ENCODE measurements at places on chromosomes 3 and 15.

DNA sequence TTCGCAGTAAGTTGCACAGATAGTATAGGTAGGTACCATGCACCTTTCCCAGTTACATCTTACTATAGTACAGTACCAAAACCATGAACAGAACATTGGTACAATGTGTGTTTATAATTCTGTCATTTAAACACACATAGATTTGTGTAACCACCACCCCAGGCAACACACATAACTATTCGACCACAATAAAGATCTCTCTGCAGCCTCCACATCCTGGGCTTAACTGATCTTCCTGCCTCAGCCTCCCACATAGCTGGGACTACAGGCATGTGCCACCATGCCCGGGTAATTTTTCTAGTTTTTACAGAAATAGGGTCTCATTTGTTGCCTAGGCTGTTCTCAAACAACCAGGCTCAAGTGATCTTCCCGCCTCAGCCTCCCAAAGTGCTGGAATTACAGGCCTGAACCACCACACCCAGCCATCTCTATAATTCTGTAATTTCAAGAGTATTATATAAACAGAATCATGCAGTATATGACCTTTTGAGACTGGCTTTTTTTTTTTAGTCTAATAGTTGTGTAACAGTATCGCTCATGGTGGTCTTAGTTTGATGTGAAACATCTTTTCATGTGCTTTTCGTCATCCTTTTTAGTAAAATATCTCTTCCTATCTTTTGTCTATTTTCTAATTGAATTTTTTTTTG lies 13.3 kb upstream of the TMF1 start:
- no peak for DNase-seq
- H3K36me3 ChIP-seq, result no peaks in the 10 kb centered on the region
- no peak overlapping the region for H3K4me3 ChIP-seq

DNA sequence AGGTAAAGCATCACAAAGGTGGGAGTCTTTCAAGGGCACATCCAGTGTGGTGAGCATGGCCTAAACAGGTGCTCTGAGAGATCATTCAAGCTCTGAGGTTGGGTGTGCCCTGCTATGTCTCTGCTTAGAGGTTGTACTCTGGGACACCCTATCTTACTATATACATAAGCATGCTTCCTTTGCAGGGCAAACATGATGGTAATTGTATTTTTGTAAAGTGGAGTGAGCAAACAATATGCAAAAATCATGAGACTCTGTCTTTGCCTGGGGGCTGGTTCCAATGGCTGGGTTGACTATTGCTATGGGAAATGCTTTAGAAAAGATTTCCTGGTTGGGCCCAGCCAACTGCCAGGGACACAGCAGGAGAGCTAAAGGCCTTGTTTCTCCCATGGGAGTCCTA lies 315.1 kb upstream of the TLE3 start:
- no peaks in the 10 kb centered on the region for H3K36me3 ChIP-seq
- no peak overlapping the region for H3K27ac ChIP-seq
- no peak overlapping the region for H3K4me3 ChIP-seq
- H3K4me1 ChIP-seq, result no peaks in the 10 kb centered on the region

DNA sequence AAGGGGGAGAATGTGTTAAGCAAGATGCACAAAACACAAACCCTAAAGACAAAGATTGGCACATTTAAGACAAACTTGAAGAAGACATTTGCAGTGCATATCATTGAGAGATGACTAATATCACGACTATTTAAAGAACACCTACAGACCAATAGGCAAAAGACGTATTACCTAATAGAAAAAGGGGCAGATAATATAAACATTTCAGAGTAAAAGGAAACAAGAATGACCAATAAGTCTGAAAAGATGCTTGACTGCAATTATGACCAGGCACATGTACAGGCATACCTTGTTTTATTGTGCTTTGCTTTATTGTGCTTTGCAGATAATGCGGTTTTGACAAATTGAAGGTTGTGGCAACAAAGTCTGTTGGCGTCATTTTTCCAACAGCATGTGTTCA lies 4.9 kb downstream of the HACD3 start:
- H3K27me3 ChIP-seq, result no peaks in the 10 kb centered on the region
- no peaks in the 10 kb centered on the region for H3K4me1 ChIP-seq
- no peaks in the 10 kb centered on the region for H3K36me3 ChIP-seq
- no peak overlapping the region for H3K4me3 ChIP-seq

DNA sequence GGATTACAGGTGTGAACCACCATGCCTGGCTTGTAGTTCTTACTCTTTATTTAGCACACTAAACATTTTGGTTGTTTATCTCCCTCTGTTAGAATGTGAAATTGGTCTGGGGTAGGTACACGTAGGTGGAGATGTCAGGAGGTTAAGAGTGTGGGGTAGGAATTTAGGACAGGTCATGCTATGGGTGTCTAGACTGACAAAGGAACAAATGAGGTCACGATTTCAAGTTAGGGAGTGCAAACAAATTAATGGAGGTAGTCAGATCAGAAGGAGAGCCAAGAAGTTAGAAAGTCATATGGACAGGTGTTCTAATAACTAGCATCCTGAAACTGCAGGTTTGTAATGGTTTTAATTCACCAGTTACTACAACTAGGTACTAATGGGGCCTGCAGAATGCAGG lies 19.8 kb downstream of the CDV3 start:
- no peaks in the 10 kb centered on the region for H3K36me3 ChIP-seq
- no peaks in the 10 kb centered on the region for H3K4me1 ChIP-seq
- no peak overlapping the region for H3K27ac ChIP-seq
- H3K4me3 ChIP-seq, result no peak overlapping the region
- no peaks in the 10 kb centered on the region for H3K27me3 ChIP-seq

DNA sequence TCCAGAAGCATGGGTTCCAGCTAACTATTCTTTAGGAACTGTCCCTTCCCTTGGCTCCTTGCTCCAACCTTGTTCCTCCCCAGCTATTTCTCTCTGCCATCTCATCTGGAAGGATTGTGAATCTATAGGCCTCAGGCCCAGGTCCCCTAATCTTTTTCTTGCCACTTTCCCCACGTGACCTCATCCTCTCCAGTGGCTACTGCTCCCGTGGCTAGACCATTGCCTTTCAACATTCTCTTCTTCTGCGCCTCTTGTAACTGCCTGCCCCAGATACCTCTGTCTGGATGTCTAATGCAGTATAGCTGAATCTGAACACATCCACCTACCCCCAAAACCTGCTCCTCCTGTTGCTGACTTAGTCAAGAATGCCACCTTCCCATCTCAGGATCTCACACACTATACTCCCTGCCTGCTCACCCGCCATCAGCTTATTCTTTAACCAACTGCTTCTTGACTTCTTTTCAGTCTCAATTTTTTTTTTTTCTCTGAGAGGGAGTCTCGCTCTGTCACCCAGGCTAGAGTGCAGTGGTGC lies 5.2 kb downstream of the GPX1 start:
- no peak overlapping the region for H3K4me3 ChIP-seq
- no peaks in the 10 kb centered on the region for H3K36me3 ChIP-seq
- H3K27ac ChIP-seq, result no peak overlapping the region
- no peaks in the 10 kb centered on the region for H3K4me1 ChIP-seq

- H3K27ac ChIP-seq, result no peak overlapping the region
- no peaks in the 10 kb centered on the region for H3K27me3 ChIP-seq
- DNase-seq, result no peak
- peaks cover 6% of the 10 kb centered on the region for H3K4me1 ChIP-seq
- H3K4me3 ChIP-seq, result no peak overlapping the region
These were observed 11.9 kb upstream of the SRP14 start for GRCh38 chr15:40050788-40051470.

- H3K4me1 ChIP-seq, result no peaks in the 10 kb centered on the region
- no peaks in the 10 kb centered on the region for H3K27me3 ChIP-seq
- H3K36me3 ChIP-seq, result no peaks in the 10 kb centered on the region
These were observed 218.9 kb downstream of the PLOD2 start for GRCh38 chr3:145942052-145942451.

DNA sequence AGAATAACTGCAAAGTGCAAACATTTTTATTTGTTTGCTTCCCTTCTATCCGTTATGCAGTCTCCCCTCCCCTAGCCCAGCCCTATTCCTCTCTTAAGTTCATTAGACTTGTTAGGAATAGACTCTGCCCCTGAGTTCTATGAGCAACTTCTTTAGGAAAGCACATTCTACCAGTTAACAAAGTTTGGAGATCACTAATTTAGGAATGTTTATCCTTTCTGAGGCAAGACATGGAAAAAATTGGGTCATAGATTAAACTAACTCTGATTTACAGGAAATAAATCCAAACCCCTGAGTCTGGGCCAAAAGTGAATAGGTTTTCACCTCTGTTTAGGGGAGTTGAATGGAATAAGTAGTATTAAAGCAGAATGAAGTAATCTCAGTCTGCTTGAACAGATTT lies 34.4 kb downstream of the C3orf80 start:
- DNase-seq, result no peak
- H3K27ac ChIP-seq, result no peak overlapping the region
- H3K36me3 ChIP-seq, result no peaks in the 10 kb centered on the region
- H3K4me1 ChIP-seq, result no peaks in the 10 kb centered on the region
- no peaks in the 10 kb centered on the region for H3K27me3 ChIP-seq
- no peak overlapping the region for H3K4me3 ChIP-seq

GRCh38 chr15:36109943-36110658 lies 469.3 kb upstream of the CDIN1 start:
- H3K36me3 ChIP-seq, result no peaks in the 10 kb centered on the region
- no peak overlapping the region for H3K4me3 ChIP-seq
- H3K27me3 ChIP-seq, result no peaks in the 10 kb centered on the region
- no peaks in the 10 kb centered on the region for H3K4me1 ChIP-seq
- no peak for DNase-seq
- no peak overlapping the region for H3K27ac ChIP-seq

DNA sequence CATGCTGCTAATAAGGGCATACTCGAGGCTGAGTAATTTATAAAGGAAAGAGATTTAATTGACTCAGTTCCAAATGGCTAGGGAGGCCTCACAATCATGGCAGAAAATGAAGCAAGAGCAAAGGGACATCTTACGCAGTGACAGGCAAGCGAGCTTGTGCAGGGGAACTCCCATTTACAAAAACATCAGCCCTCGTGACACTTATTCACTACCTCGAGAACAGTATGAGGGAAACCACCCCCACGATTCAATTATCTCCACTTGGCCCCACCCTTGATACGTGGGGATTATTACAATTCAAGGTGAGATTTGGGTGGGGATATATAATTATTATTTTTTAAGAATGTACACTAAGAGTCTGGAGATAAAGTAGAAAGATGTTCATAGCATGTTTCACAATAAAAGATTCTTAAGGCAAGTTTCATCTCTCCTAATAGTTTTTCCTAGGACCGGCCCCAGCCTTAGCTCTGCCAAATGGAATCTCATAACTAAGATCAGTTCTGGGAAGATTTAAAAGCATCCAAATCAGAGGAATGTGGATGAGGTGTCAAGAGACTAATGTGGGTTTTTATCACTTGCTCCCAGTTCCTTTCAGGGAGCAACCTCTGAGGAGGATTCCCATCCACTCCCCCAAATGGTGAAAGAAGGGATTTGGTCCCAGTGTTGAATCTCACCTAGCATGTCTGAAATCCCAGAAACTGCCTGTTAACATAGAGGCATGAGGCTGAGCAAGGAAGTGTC lies 221.0 kb downstream of the ZMAT3 start:
- H3K27ac ChIP-seq, result no peak overlapping the region
- H3K4me1 ChIP-seq, result no peaks in the 10 kb centered on the region
- H3K36me3 ChIP-seq, result no peaks in the 10 kb centered on the region

GRCh38 chr3:151178208-151178845 lies 24.7 kb downstream of the GPR171 start:
- H3K27ac ChIP-seq, result no peak overlapping the region
- no peak overlapping the region for H3K4me3 ChIP-seq
- DNase-seq, result no peak
- H3K4me1 ChIP-seq, result no peaks in the 10 kb centered on the region
- no peaks in the 10 kb centered on the region for H3K27me3 ChIP-seq
- H3K36me3 ChIP-seq, result no peaks in the 10 kb centered on the region

DNA sequence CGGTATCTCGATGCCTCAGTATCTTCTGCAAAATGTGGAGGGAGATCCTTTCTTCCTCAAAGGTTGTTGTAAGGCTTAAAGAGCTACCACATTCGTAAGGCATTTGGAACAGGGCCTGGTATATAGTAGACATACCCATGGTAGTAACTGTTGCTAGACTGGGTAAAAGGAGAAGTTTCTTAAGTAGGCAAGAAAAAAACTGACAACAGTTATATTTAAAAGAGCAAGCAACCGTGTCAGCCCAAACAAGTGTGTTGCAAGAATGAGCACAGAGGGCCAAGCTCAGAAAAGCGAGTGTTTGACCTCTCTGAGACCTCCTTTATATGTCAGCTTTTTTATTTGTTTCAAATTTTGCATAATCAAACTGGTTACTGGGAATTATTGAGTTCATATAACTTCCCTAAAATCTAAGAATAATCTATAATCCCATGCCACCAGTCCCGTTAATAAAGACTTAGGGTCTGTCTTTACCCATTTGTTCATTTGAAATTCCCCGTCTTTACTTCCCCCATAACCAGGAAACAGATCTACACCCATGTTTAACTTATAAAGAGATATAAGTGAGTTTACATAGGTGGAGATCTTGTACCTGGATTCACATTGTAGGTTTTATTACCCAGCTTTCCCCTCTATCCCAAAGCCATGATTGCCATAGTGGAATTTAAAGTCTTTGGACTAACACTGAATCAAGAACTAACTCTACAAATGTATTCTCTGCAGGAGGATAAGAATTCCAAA lies 7.3 kb downstream of the B3GNT5 start:
- H3K27ac ChIP-seq, result no peak overlapping the region
- H3K4me1 ChIP-seq, result no peaks in the 10 kb centered on the region
- H3K27me3 ChIP-seq, result no peaks in the 10 kb centered on the region
- no peaks in the 10 kb centered on the region for H3K36me3 ChIP-seq

DNA sequence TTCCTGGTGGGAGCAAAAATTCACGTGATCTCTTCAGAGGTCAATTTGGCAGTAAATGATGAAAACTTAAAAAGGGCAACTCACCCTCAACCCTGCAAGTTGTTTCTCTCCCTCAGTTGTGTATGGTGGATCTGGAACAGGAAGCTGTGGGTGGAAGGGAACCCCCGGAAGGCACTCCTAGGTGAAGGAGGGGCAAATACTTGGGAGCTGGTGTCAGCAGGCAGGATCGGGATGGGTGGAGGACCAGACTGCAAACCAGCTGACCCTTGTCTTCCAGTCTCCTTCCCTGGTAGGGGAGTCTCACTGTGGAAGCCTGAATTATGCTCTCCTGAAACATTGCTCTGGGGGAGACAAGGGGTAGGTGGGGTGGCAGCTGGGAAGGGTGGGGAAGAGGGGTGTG lies 33.5 kb downstream of the PRR23E start:
- no peak overlapping the region for H3K4me3 ChIP-seq
- H3K27me3 ChIP-seq, result no peaks in the 10 kb centered on the region
- H3K27ac ChIP-seq, result no peak overlapping the region
- DNase-seq, result no peak
- no peaks in the 10 kb centered on the region for H3K36me3 ChIP-seq
- no peaks in the 10 kb centered on the region for H3K4me1 ChIP-seq

DNA sequence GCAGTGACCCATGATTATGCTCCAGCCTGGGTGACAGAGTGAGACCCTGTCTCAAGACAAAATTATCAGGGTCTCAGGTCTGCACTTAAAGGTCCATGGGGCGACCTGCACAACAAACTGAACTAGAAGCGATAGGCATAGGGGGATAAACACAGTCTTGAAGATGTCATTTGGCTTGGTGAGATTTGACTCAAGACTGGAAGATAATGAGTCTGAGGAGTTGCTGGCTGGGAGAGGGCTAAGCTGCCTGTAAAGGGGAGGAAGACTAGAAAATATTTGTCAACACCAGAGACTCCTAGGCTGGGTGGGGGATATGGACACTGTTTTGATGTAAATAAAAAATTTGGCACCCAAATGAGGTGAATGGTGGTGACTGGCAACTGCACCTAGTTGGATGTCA lies 19.8 kb downstream of the GHRL start:
- no peaks in the 10 kb centered on the region for H3K27me3 ChIP-seq
- H3K4me3 ChIP-seq, result no peak overlapping the region
- H3K27ac ChIP-seq, result no peak overlapping the region
- H3K4me1 ChIP-seq, result no peaks in the 10 kb centered on the region
- no peak for DNase-seq
- no peaks in the 10 kb centered on the region for H3K36me3 ChIP-seq
